ENCODE measurements at places on chromosomes 6 and 20. TPM values are rescaled to one million over a fixed set of nuclear protein-coding genes. Genes with fewer than 3 reads are reported as not detected.

SIGLEC1 gene
- total RNA-seq: 6.2 TPM

TREM2 gene
- 0.49 TPM for total RNA-seq

PRRC2A gene
- total RNA-seq: 80.1 TPM

DSE gene
- total RNA-seq: 10.3 TPM

Measured in psoas muscle (tissue), 8 donors.